ENCODE measurements at places on chromosomes 7 and 10.

GRCh38 chr7:7681191-7681935 lies 37.0 kb downstream of the RPA3 start:
- peak; percentile 68 for DNase-seq

GRCh38 chr10:78065611-78066010 lies 31.9 kb downstream of the RPS24 start:
- no peak for DNase-seq

- DNase-seq = no peak
Measured at GRCh38 chr10:6530966-6531365, 49.1 kb downstream of the PRKCQ start.

DNA sequence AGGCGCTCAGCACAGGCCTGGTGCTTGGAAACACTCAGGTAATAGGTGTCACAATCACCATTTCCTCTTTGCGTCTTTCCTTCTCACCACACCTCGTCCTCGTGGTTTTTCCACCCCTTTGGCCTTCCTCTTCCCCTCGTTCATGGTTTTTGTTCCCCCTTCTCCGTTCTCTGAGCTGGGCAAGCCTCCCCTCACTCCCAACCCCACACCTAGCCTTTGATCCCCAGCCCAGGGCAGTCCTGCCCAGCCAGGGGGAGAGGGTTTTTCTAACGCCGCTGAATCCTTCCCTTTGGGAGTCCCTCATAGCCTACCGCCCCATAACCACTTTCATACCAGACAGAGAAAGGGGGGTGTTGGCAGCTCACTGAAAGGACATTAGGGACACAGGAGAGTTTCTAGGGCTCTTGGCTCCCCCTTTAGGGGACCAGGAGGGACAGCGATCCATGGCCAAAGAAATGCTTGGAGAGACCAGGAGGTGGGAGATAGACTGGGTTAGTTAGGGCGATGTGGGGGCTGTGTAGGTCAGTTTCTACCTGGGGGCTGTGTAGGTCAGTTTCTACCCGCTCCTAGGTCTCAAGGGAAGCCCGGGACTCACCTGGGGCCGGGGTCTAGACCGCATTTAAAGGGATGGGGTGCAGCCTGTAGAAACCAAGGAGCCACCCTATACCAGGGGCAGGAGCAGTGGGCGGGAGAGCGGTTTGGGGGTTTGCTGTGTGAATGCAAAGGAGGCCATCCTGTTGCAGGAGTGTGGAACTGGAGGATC lies 1.4 kb downstream of the EPHB4 start:
- DNase-seq = no peak

DNA sequence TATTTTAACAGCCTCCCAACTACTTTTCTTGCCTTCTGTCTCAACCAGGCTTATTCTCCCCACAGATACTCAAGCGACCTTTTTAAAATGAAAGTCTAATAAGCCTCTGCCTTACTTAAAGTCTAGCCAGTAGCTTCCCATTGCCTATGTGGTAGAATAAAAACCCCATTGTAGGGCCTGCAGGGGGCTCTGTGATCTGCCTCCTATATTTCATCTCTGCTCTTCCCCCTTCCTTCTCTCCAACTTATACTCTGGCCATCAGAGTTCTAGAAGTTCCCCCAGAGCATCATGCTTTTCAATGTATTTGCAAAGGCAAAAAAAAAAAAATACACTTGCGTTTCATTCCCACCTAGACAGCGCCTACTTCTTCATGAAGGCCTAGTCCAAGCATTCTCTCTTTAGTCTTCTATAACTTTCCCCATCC lies 167.7 kb upstream of the ADO start:
- DNase-seq = no peak

DNA sequence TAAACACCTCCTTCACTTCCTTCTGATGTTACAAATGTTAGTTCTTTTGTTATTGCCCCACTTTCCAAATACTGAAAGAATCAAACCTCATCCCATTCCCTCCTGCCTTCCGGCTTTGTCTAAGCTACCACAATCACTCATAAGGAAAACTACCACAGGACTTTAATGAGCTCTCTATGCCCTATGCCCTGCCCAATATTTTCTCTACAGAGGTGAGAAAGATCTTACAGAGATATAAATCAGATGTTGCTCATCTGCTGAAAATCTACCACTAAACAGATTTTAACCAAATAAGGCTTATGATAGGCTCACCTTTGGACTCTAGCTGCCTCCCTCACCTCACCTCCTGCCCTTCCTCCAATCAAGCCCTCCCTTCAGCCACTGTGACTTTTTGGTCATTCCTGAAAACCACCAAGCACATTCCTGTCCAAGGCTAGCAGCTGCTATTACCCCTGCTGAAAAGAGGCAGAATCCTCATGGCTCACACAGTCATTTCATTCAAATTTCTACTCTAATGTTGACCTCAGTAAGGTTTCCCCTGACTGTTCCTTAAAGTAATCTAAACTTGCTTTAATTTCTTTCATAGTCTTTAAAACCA lies 7.7 kb downstream of the ZNF33B start:
- no peak for DNase-seq

DNA sequence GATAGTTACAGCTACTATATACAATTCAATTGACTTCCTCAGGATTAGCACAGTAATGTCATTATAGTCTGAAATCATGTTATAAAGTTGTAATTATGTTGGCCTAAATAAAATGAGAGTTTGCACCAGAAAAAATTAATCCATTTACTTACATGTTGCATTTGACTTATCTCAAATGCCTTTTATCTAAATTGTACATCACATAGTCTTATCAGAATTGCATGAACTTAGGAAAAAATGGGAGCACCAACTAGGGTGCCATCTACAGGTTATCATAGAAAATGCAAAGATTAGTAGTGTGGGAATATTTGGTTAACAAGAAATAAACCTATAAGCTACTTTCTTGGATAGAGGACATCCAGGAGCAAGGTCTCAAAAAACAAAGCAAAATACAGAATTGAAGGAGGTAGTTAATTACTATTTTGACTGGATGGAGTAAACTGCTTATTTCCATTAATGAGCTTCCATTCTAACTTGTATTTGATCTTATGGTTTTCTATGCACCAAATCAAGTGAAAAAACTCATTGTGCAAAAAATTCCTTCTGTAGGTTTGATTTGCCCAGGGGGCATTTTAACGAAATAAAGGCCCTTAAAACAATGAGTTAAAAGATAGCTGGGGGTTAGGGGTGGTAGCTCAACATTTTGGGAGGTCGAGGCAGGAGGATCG lies 60.0 kb upstream of the ORC5 start:
- no peak for DNase-seq

DNA sequence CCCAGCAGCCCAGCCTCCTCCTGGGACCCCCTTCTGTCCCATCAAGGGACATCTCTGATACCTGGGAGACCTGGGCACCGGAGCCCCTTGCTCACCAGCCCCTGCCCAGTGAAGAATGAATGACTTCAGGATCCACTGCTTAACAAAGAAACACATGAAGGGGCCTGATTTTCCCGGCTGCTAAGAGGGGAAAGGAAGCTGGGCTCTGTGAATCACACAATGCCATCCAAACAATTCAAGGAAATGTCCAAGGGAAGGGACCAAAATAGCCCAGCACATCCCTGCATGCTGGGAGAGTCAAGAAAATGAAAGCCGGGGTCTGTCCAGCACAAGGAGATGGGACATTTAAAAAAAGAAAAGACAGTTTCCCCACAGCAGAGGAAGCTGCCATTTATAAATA lies 128.7 kb upstream of the JCAD start:
- DNase-seq = no peak

DNA sequence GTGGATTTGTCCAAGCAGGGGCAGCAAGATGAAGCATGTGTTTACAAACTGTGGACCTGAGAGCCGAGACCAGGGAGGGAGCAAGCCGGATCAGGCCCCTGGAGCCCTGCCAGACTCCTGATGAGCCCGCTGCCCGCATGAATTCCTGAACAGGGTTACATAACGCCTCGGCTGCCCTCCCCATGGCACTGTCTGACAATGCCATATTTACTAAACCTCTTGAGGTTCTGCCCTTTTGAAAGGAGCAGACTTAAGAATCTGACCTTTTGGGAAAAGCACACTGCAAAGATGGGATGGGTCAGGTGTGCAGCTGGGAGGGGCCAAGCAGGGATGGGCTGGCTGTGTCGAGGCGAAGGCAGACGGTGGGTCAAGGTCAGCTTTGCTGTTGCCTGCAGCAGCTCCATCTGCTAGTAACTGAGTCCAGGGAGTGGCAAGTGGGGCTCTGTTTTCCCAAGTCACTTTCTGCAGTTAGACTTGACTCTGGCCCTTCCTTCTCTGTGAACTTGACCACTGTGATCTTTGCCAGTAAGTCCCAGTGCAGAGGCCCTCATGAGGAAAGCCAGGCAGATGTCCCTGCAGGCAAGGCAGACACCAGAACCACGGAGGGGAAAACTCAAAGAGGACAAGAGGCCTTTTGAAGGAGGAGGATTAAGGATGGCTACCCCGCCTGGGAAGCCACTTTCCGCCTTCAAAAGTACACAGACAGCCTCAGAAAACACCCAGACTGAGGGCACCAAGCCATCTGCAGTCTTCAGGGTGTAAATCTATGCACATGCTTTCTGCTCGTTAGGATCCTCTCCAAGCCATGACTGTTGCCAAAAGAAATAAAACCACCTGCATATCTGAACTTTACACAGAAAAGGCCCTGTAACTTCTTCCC lies 175.8 kb downstream of the TNS3 start:
- no peak for DNase-seq

- no peak for DNase-seq
Measured at GRCh38 chr10:26474026-26474425, 35.9 kb downstream of the APBB1IP start.

DNA sequence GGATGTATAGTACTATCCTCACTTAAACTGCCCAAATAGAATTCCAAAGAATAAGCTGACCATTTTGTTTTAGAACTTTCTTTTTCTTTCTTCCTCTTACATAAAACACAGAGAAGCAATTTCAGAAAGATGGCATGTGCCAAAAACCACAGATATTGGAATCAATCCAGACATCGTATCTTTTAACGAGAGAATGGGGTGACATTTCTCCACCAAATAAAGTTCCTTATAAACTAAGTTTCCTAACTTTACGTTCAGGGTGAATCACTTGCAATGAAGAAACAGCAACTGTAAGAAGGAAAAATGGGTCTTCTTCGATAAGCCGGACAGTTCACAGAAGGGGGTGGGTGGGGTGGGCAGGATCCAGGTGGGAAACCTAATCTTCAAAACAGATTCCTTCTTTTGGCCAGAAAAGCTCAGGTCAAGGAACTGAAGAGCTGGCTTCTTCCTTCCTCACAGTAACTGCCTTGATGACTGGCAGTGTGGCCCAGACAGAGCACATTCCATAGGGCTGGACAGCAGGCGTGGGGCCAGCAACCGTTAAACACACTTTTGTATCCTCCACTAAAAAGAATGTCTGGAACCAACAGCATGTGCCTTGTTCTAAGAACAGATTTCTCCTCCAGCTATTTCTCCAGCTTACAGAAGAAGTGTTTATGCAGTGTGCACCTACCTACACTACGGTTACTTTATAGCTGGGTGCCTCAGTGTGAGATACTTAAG lies 31.5 kb downstream of the CREB3L2 start:
- DNase-seq = no peak

DNA sequence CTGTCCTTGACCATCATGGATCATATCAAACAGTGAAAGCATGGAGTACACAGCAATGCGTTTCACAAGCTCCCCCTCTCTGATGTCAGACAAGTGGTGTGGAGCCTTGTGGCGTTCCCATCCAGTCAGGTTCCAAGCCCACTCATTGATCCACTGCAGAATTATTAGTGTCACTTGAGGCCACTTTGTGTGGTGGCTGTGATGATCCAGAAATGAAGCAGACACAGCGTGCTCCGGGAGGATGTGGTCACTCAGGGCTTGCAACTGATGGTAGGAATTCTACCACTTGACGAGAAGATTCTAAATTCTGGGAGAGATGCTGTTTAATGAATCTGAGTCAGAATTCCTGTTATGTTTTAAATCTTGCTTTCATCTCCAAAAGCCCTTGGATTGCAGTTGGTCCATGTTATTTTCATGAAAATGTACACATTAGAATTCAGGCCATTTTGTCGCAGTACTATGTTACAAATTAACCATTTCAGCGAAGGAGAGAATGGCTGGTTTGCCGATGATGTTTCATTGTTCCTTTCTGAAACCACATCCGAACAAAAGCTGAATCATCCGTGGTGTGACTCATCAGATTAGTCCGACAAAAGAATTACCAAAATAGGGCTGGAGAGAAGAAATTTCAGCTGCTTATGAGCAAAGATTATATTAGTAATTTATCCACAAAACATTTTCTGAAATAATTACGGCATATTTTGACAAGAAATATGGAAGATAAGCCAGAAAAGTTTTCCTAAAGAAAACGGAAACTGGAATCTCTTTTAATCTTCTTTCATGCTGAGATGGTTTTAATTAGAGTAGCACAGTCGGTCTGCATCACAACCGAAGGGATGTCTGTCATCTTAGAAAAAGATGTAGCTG lies 48.1 kb downstream of the INSYN2A start:
- DNase-seq = no peak
